ENCODE measurements at places on chromosomes 12 and 14.

GRCh38 chr14:89058697-89059096 is 234.2 kb downstream of the TTC8 start:
- DNase-seq, result no peak

GRCh38 chr12:546920-547845 is 87.4 kb downstream of the B4GALNT3 start:
- DNase-seq, result peak; percentile 41

DNA sequence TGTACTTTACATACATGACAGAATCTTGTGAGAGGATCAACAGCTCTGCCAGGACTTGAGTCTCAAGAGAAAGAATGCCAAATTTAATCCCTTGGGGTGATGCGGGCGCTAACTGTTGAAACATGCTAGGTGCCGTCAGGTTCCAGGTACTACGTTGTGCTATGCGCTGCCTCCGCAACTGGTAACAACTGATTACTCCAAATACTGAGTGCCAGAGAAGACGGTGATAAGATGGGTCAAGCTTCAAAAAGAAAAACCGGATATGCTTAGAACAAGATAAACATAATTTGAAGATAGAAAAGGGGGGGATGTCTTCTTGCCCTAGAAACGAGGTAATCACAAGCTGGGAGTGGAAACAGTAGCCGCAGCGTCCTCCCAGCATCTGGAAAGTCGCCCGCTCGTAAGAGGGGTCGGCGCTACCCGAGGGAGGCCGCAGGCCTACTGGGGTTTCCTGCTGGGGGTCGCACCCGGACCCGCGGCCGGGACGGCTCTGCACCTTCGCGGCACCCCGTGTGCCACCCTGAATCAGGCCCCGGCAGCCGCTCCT is 678 bp downstream of the ZBTB25 start:
- DNase-seq, result no peak

DNA sequence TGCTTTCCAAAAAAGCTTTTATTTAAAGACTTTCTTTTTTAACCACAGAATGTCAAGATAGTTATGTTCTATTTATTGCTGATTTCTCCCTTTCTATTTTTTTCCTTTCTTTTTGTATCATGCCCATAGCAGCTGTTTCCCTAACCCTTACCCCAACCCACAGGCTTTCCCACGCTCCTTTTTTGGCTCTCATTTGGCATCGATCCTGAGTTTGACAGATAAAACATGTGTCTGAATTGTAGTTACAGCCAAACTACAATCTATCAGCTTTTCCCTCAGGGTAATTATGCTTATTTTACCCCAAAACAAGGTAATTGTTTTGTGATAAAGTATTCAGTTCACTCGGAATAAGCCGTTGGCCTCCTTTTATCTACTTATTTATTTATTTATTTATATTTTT is 46.7 kb downstream of the PDE3A start:
- no peak for DNase-seq

- no peak for DNase-seq
Observed at GRCh38 chr14:24060984-24061913, 9.4 kb downstream of the CARMIL3 start.

GRCh38 chr12:6340032-6340638 is 1.7 kb downstream of the TNFRSF1A start:
- DNase-seq, result no peak

DNA sequence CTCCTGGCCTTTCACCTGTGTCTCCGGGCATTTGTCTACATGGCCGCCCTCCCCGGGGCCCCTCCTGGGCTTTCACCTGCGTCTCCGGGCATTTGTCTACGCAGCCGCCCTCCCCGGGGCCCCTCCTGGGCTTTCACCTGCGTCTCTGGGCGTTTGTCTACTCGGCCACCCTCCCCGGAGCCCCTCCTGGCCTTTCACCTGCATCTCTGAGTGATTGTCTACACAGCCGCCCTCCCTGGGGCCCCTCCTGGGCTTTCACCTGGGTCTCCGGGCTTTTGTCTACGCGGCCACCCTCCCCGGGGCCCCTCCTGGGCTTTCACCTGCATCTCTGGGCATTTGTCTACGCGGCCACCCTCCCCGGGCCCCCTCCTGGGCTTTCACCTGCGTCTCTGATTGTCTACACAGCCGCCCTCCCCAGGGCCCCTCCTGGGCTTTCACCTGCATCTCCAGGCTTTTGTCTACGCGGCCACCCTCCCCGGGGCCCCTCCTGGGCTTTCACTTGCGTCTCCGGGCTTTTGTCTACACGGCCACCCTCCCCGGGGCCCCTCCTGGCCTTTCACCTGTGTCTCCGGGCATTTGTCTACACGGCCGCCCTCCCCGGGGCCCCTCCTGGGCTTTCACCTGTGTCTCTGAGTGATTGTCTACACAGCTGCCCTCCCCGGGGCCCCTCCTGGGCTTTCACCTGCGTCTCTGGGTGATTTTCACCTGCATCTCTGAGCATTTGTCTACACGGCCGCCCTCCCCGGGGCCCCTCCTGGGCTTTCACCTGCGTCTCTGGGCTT is 68.0 kb upstream of the GALNT9 start:
- no peak for DNase-seq

DNA sequence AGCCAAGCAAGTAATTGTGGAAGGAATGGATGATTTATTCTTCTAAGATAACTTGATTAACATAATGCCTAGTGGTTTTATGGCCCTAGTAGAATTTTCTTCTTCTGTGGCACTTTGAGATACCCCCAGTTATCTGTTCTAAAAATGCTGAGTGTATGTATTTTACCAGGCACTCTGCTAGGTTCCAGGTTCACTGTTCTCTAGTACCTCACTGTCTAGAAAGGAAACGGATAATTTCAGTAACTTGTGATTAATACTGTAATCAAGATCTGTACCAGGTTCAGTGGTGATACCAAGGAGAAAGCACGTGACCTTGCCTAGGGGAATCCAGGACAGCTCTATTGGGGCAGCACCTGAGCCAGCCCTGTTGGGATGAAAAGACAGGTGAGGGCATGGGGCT is 8.0 kb downstream of the ANO6 start:
- no peak for DNase-seq

GRCh38 chr12:88834226-88834625 is 254.0 kb upstream of the KITLG start:
- DNase-seq, result no peak

DNA sequence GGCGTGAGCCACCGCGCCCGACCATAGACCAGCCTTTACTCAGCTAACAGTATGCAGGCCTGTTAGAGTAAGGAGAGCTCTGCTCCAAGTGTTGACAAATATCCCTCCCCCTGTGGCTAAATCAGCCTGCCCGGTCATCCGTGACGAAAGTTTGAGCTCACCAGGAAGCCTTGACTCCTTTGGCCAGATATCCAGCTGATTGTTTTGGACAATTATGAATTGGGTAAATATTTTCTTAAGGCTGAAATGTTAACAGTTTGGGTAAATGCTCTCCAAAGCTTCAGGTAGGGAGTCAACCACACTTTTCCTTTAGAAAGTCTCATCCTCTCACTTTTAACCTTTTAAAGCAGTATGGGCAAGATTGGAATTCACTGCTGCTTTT is 157.9 kb downstream of the PAWR start:
- DNase-seq, result no peak

Data from stimulated activated CD8-positive, alpha-beta memory T cell treated with anti-CD3 and anti-CD28 coated beads, Interleukin-7, amount 100 ng/mL, for 4 hours (primary cell).